Suprapubic skin (tissue), 4 donors: ENCODE measurements at places on chromosomes 5 and 9.

DNA sequence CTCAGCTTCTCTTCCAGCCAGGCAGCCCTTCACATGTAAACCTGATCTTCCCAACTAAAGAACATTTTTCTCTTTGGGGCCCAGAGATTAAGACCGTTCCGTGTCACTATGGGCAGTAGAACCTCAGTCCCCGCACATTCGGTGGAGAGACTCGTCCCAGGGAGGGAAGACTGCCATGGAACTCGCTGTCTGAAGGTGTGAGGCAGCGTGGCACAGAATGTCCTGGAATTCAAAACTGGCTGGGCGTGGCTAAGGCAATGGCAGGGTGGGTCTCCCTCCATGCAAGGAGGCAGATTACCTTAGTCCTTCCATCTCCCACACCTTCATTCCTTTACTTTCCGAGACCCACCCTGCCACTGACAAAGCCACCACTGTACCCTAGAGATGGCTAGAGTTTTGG, 57.4 kb upstream of the ZNF354A start:
- no peak for DNase-seq
- no peak overlapping the region for H3K27ac ChIP-seq
- no peaks in the 10 kb centered on the region for H3K27me3 ChIP-seq
- H3K36me3 ChIP-seq: no peaks in the 10 kb centered on the region
- H3K4me3 ChIP-seq: no peak overlapping the region

DNA sequence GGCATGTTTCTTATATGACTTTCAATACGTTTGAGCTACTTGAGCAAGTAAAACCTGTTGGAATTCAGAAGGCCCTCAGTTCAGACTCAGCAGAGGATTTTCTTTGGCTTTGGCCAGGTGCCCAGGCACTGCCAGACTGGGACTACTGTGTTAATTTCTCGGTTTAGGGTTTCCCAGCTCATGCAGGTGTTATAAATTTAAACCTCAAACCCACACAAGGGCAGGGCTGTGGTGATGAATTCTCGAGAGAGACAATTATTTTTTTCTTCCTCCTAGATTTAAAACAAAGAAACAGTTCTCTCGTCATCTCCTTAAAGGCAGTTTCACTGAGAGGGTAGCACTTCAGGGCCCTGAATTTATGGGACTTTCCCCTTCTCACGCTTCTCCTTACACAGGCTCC, 406.0 kb upstream of the PIK3R1 start:
- H3K27me3 ChIP-seq: no peaks in the 10 kb centered on the region
- H3K36me3 ChIP-seq: no peaks in the 10 kb centered on the region
- peaks cover 15% of the 10 kb centered on the region for H3K4me1 ChIP-seq
- DNase-seq: no peak
- H3K27ac ChIP-seq: no peak overlapping the region

DNA sequence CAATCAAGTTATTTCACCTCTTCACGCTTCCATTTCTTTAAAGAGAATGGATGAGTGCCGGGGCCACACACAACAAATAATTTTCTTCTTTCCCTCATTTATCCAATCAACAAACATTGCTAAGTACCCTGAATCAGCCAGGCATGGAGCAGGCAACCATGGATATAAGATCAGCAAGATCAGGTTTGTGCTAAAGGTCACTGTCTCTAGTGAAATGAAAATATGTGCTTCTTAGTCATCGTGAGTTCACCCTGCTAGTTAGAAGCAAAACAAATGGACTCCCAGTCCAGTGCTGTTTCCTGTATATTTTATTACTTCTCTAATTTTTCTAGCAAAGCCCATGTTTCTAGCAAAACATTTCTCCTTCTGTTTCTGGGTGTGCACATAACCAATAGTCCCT, 629.2 kb downstream of the BNC2 start:
- peaks cover 7% of the 10 kb centered on the region for H3K4me1 ChIP-seq
- no peaks in the 10 kb centered on the region for H3K36me3 ChIP-seq
- no peaks in the 10 kb centered on the region for H3K27me3 ChIP-seq
- no peak overlapping the region for H3K27ac ChIP-seq

- H3K36me3 ChIP-seq: no peaks in the 10 kb centered on the region
- H3K27me3 ChIP-seq: peaks cover 29% of the 10 kb centered on the region
- peaks cover 4% of the 10 kb centered on the region for H3K4me1 ChIP-seq
- no peak overlapping the region for H3K27ac ChIP-seq
These were observed 101.9 kb upstream of the COL5A1 start for GRCh38 chr9:134539586-134540194.

GRCh38 chr5:167783145-167783817, 508.2 kb upstream of the WWC1 start:
- H3K36me3 ChIP-seq: no peaks in the 10 kb centered on the region
- no peaks in the 10 kb centered on the region for H3K27me3 ChIP-seq
- no peak overlapping the region for H3K4me3 ChIP-seq
- DNase-seq: no peak
- no peaks in the 10 kb centered on the region for H3K4me1 ChIP-seq
- H3K27ac ChIP-seq: no peak overlapping the region

GRCh38 chr9:28378231-28378630, 805.0 kb upstream of the C9orf72 start:
- H3K4me3 ChIP-seq: no peak overlapping the region
- H3K27me3 ChIP-seq: no peaks in the 10 kb centered on the region
- H3K4me1 ChIP-seq: no peaks in the 10 kb centered on the region

DNA sequence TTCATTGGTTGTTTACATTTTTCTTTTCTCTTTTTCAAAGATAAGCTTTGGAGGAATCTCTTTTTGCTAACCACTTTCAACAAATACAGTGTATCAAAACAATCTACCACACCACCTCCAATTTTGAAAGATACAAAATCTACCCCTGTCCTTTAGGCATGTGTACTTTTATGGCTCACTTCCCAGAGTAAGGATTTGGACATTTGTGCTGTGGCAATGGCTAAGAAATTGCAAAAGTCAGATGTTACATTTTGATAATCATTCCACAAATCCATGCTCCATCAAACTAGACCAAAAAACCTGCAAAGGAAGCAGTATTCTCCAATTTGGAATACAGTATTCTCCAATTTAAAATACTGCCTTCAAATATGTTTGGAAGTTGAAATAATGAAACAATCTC, 204.9 kb downstream of the MCTP1 start:
- H3K4me1 ChIP-seq: peaks cover 5% of the 10 kb centered on the region
- peak overlapping the region; percentile 39 for H3K4me3 ChIP-seq
- no peak for DNase-seq
- no peaks in the 10 kb centered on the region for H3K27me3 ChIP-seq

DNA sequence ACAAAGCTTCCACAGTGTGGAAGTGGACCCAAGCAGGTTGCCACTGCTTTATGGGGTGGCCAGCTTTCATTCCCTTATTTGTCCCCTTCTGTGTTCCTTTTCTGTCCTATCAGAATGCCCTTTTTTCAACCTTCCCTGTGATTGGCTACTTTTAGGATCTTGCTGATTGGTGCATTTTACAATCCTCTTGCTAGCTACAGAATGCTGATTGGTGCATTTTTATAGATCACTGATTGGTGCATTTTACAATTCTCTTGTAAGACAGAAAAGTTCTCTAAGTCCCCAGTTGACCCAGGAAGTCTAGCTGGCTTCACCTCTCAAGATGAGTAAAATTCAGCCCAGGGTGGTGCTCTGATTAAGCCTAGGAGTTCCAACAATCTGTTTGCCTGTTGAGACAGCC, 157.2 kb upstream of the ERCC6L2 start:
- no peak overlapping the region for H3K4me3 ChIP-seq
- no peaks in the 10 kb centered on the region for H3K36me3 ChIP-seq
- H3K27me3 ChIP-seq: peaks cover 4% of the 10 kb centered on the region
- no peaks in the 10 kb centered on the region for H3K4me1 ChIP-seq

DNA sequence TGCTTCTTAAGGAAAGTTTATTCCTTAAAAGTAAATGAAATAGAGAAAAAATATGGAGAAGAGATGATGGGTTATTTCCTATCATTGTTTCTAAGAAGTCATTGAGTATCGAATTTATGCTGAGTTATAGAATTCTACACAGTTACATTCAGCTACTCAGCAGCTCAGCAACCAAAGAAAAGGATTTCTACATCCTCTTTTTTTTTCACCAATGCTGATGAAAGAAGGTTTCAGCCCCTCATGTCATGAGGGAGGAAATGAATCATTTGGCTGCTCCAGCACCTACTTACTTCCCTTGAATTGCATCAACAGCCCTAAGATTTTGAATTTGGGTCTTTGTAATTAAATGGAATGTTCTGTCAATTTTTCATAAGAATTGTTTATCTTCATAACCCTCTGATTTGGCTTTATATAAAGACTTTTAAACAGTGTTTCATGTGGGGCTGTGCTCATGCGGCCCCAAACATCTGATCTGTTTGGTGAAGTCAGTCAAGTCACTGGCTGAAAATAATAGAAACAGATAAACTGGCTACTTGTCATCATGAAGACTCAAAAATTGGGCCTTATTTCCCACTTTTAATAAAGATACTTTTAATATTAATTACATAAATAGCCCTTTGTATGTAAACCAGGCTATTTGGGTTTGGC, 18.5 kb upstream of the SNX2 start:
- H3K27ac ChIP-seq: no peak overlapping the region
- no peak overlapping the region for H3K4me3 ChIP-seq
- no peaks in the 10 kb centered on the region for H3K27me3 ChIP-seq

- H3K4me3 ChIP-seq: no peak overlapping the region
- no peak for DNase-seq
- peaks cover 24% of the 10 kb centered on the region for H3K4me1 ChIP-seq
- no peak overlapping the region for H3K27ac ChIP-seq
- no peaks in the 10 kb centered on the region for H3K36me3 ChIP-seq
- no peaks in the 10 kb centered on the region for H3K27me3 ChIP-seq
These were observed 354.8 kb downstream of the ENC1 start for GRCh38 chr5:74285675-74286280.

- no peaks in the 10 kb centered on the region for H3K27me3 ChIP-seq
- DNase-seq: no peak
- no peak overlapping the region for H3K27ac ChIP-seq
- no peak overlapping the region for H3K4me3 ChIP-seq
These were observed 1013.1 kb downstream of the NR2F1-AS1 start for GRCh38 chr5:92567831-92568450.

GRCh38 chr9:92964607-92965060, 17.3 kb downstream of the FGD3 start:
- H3K4me3 ChIP-seq: peak overlapping the region; percentile 37
- peak overlapping the region; percentile 71 for H3K27ac ChIP-seq
- H3K27me3 ChIP-seq: no peaks in the 10 kb centered on the region
- peaks cover 6% of the 10 kb centered on the region for H3K4me1 ChIP-seq
- H3K36me3 ChIP-seq: no peaks in the 10 kb centered on the region

DNA sequence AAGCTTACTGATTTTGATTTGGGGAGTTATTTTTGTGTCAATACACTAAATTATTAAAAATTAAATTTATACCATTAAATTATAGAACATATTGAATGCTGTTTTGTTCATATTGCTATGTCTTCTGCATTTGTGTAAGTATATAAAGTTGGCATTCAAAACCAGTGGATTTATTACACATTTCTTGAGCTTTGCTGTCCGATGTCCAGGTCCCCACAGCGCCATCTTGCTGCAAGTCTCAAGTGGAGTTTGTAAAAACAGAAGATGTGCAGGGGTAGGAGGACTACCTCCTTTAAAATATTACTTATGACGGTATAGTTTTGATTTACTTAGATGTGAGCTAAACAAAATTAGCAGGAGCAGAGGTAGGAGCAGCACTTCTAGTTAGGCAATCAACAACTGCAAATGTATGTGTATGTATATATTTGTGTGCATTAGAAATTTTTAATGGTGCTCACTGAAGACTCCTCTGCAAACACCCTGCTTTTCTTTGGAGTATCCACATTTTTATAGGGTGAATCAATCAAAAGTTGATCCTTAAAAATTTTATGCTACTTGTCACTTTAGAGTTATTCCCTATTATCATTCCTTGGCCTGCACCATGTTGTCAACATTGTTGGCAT, 37.4 kb downstream of the CPEB4 start:
- peaks cover 54% of the 10 kb centered on the region for H3K4me1 ChIP-seq
- no peak for DNase-seq
- H3K27ac ChIP-seq: no peak overlapping the region
- no peak overlapping the region for H3K4me3 ChIP-seq

DNA sequence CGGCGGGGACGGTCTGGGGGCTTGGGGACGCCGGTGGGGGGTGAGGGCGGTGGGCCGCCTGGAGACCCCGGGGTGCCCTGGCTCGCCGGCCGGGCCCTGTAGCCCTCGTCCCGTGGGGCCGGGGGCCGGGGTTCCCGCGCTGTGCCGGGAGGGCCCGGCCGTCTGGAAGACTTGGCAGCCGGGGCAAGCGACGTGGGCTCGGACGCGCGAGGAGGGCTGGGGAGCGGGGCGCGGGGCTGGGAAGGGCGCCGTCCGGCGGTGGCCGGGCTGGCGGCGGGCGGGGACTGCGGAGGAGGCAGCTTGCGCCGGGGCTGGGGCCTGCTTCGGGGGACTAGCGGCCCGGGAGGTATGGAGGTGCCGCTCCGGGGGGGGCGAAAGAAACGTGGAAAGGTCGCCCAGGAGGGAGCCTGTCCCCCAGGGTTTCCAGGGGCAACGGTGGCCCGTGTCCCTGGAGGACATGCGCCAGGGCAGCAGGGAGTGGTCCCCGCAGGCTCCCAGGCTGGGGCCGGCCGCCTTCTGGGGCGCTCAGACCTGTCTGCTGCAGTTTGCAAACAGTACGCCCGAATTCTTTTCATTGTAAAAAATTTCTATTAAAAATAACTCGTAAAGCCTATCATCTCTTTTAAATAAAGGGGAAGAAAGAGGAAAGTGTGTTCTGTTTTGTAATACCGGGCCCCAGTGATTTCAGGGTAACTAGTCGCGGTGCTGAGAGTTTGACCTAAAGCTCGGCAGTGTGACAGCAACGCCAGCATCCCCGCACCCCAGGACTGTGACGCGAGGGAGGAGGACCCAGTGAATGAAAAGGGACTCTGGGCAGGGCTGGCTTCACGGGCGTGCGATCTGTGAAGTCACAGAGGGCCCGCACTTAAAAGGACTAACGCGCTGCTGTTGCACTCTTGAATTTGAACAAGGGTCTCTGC, 752 bp upstream of the ANKH start:
- H3K4me3 ChIP-seq: peak overlapping the region; percentile 91
- H3K36me3 ChIP-seq: no peaks in the 10 kb centered on the region
- peaks cover 25% of the 10 kb centered on the region for H3K4me1 ChIP-seq
- peak overlapping the region; percentile 96 for H3K27ac ChIP-seq
- peak; percentile 87 for DNase-seq
- H3K27me3 ChIP-seq: no peaks in the 10 kb centered on the region

- H3K27ac ChIP-seq: peak overlapping the region; percentile 86
- peaks cover 5% of the 10 kb centered on the region for H3K27me3 ChIP-seq
- H3K4me1 ChIP-seq: peaks cover 21% of the 10 kb centered on the region
- H3K4me3 ChIP-seq: peak overlapping the region; percentile 17
- H3K36me3 ChIP-seq: no peaks in the 10 kb centered on the region
These were observed 20.4 kb upstream of the IER5L start for GRCh38 chr9:129198319-129199043.

DNA sequence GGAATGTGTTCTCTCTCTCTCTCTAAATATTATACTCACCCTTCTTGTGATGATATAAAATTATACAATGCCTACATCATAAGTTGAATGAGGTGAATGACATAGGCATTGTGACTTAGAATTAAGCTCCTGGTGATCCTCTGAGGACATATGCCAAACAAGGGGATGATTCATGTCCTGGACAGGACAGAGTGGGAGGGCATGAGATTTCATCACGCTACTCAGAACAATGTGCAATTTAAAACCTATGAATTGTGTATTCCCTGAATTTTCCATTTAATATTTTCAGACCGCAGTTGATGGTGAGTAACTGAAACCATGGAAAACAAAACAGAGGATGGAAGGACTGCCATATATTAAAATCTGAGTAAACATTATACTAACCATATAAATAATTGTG, 782.2 kb upstream of the NUDT12 start:
- no peaks in the 10 kb centered on the region for H3K4me1 ChIP-seq
- H3K4me3 ChIP-seq: no peak overlapping the region
- no peak overlapping the region for H3K27ac ChIP-seq
- no peaks in the 10 kb centered on the region for H3K27me3 ChIP-seq
